ENCODE measurements at places on chromosomes 7 and 10.
A peak's percentile ranks its signal among the peaks of the same experiment; 100 is the strongest.

GRCh38 chr10:104139221-104139620, 17.2 kb downstream of the SFR1 start:
- DNase-seq = no peak

GRCh38 chr10:115951242-115951641, 321.8 kb downstream of the GFRA1 start:
- no peak for DNase-seq

DNA sequence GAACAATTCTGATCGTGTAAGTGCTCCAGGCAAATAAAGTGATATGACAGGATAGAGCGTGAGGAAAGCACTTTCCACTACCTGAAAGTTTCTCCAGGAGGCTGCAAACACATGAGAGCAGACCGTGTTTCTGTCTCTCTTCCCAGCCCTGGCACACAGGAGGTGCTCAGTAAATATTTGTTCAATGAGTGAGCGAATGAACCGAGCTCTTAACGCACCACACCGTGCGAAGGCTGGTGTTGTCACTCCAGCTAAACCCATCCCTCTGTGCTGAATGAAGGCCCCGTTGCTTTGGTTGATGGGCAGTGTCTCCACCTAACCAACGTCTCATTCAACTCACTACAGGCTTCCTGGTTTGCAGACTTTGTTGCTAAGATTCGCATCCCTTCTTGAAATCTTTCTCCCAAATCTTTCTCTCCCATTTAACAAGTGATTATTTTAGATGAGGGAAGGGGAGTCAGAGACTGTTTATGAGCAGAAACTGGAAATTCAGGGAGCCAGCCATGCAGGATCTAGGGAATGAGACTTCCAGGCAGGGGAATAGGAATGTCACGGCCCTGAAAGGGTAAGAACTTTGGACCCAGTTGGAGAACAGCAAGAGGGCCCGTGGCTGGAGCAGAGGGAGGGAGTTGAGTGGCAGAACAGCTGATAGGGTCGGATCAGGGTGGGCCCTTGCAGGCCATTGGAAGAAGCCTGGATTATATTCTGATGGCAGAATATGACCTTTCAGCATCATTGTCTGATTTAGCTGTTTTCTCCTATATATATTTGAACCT, 282.6 kb downstream of the CAMK1D start:
- peak; percentile 81 for DNase-seq

- DNase-seq = no peak
These were observed 2.2 kb downstream of the ELAPOR2 start for GRCh38 chr7:87057210-87057609.

DNA sequence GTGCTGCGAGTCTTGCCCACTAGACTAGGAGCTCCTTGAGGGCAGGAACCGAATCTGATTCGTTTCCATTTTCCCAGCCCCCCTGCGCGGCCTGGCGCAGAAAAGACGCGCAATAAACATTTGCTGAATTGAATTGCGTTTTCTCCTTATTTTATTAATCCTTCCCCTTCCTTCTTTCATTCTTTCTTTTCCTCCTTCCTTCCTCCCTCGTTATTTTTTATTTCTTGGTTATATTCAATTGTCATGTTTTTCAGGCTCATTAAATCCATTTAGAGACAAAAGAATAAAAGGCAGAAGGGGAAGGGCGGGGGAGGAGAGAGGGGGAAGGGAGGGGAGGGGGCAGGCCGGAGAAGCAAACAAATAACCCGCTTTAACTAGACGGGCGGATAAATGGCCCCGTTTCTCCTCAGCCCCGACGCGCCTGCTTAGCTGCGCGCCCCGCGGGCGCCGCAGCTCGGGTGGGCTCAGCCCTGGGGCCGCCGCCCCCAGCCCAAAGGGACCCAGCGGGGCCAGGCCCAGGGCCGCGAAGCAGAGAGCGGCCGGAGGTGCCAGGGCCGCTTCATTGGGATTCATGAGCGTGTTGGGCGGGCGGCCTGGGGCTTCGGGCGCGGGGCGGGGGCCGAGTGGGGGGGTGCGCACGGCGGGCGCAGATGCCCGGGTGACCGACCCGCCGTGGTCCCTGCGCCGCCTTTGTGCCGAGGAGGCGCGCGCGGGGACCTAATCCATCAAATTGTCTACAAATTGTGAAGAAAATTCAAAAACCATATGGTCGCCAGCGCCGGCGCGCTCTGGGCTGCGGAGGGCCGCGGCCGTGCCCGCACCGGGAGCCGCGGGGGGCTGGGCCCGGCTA, 5.0 kb downstream of the LBX1 start:
- no peak for DNase-seq

DNA sequence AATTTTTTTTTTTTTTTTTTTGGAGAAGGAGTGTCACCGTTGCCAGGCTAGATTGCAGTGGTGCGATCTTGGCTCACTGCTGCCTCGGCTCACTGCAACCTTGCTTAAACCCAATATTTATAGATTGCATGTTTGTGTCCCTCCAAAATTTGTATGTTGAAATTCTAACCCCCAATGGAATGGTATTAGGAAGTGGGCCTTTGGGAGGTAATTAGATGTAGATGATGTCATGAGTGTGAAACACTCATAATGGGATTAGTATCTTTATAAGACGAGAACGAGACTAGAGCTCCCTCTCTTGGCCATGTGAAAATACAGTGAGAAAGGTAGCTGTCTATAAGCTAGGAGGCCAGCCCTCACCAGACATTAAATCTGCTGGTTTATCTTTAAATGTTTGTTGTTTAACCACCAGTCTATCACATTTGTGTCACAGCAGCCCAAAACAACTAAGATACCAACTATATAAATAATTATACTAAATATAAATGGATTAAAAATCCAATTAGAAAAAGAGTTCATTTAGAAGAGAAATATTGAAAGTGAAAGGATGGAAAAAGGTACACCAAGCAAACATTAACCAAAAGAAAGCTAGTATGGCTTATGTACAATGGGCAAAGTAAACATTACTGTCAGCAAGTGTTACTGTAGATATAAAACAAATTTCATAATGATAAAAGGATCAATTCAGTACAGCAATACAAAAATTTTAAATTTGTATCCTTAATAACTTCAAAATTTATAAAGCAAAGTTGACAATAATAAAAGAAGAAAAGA, 9.3 kb downstream of the TCAF1 start:
- DNase-seq = peak; percentile 16

DNA sequence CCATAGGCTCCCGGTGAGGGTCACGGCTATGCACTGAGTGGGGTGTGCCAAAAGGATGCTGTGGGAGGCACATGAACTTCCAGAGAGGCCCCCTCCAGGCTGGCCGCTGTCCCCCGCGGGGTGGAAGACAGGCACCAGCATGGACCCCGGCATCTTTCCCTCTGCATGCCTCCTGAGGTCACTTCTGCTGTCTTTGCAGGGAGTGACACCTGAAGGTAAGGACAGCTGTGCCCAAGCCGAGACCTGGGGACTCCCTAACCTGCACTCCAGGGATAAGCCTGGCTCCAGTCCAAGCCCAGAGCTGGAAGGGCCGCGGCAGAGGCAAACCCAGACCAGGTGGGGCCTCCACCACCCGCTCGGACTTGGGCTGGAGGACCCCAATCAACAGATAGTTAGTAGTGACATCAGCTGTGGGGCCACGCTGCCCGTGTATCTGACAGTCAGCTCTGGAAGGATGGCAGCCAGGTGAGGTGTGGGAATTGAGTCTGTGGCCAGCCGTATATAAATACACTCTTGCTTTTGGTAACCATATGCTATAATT, 340.7 kb upstream of the MKI67 start:
- no peak for DNase-seq
